ENCODE measurements at places on chromosomes 12 and 14.

DNA sequence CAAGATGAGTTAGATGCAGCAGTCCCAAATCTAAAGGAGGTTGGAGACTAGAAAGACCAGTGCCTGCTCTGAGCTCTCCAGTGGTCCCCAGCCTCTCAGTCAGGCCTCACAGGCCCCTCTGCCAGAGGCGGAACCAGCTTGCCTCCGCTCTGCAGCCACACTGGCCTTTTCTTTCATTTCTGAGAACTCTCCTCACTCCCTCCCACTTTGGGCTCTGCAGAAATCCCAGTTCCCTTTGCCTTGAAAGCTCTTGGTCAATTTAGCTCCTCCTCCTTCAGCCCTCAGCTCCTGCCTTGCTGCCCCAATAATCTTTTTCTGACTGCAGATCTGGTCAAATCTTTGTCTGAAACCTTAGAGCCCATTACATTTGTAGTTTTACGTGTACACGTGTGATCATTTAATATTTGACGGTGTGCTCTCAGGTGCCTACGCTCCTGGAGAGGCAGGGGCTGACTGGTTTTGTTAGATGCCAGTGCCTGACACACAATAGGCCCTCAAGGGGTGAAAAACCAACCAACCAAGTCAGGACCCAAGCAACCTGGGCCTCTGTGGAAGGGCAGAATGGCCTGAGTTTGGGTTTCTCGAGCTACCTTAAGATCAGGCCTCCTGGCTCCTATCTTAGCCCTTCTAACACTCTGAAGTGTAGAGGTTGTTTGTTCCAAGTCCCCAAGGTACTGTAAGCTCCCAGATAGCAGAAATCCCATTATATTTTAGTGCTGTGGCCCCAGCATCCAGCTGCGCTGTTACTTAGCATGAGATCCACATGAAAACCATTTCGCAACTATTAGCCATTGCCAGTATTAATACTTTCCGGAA, 1.1 kb upstream of the NUDT4 start:
- no peak for DNase-seq

DNA sequence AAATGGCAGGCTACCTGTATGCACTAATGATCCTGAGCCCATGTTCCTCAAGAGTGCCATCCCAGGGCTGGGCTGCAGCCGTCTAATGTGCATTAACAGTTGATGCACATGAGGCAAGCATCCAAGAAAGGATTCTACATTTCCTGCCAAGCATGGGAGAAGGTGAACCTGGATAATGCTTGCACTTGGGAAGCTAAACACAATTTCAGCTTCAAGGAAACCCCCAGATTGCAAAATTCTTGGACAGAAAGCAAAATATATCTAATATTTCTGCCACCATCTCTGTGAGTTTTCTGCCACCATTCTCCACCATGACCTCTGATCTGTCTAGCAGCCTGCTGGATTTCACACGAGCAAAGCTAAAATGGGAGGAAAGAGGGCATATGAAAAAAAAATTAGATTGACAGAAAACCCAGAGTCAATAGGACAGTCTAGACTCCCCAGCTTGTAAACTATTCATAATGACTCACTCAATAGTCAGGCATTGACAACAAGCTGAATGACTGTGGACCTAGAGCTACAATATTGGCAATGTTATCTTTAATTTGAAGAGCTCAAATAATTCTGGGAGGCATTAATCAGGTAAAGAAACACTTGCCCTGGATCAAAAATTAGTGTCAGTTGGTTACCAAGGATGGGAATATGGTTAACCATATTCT, 91.9 kb upstream of the BCL2L14 start:
- DNase-seq: no peak

DNA sequence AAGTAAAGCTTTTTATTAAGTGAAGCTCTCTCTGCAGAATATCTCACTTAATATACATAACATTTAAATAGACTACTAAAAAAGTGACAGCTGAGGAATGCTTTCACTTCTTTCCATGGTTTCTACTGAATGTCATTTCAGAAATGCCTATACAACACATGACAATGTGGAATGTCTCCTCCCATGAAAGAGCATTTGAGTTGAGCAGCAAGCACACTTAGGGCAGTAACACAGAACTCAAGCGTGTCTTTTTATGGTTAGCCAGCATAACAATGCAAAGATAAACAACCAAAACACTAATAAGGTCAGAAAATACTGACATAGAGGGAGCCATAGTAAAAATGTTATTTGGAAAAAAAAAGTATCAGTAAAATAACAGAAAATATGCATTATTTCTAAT, 9.4 kb downstream of the PPP1R12A start:
- no peak for DNase-seq

DNA sequence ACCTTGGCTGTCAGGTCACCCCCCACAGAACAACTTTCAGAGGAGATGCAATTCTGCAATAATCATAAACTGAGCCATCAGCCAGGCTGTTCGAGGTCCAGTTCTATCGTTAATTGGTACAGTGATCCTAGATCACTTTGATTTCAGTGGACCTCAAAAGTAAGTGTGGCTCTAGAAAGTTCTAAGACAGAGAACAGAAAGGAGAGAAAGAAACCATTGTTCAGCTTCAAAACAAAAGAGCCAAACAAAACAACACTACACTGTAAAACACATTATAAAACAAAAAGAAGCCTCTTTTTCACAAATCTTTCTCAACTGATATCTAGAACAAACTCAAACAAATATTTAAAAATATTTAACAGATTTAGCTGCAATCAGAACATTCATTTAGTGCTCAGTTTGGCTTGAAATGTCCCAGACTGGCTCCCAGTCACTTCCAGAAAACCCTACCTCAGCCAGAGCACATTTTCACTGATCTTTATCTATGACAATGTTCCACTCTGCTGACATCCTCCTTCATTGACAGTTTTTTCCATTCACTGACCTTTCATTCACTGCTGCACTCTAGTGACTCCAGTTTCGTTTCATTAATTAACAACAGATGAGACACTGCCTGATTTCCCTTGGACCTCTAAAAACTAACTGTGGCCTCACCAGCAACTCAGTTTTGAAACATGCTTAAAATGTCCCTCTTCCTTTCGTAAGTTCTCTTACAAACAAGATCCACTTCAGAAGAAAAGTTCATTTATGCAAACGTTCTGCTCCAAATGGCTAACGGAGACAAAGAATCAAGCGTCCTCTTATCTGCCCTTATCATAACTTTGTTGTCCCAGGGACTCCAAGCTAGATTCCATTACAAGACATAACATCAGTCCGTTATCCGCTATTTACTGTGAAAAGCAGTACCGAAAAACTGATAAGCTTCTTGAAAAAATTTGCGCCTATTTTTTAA, 56.8 kb downstream of the DUSP16 start:
- peak; percentile 54 for DNase-seq

GRCh38 chr14:74582910-74583581, 29.0 kb downstream of the LTBP2 start:
- no peak for DNase-seq

DNA sequence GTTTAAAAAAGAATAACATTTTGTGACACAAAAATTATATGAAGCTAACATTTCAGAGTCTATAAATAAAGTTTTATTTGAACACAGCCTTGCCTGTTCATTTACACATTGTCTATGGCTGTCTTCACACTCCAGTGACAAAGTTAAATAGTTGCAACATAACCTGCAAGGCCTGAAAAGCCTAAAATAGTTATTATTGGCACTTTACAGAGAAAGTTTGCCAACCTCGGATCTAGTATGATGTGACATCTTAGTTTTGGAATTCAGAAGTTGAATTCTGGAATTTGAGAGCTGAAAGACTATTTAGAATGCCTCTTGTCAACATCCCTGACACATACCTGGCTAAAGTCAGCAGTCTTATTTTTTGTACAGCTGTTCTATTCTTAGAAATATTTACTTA, 68.3 kb downstream of the DYRK2 start:
- no peak for DNase-seq

GRCh38 chr14:35879654-35880249, 53.6 kb downstream of the BRMS1L start:
- DNase-seq: no peak

- no peak for DNase-seq
Observed at GRCh38 chr12:47705229-47705565, 633 bp downstream of the RPAP3 start.

- peak; percentile 49 for DNase-seq
Observed at GRCh38 chr14:50978888-50979287, 34.6 kb upstream of the PYGL start.

DNA sequence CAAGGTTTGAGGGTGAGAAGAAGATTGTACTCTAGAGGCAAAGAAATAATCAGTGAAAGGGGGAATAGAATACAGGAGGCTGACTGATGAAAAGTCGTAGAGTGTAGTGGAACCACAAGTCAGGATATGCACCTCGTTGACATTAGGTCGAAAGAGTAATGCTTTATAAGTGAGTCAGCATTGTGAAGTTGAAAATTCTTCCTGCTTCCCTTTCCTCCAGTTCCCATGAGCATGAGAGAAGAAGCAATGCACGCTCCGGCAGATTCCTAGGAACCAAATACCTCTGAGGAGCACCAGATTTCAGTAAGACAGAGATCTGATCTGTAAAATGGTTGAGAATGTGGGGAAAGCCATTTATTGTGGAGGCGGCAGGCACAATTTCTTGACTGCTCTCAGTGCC, 16.5 kb downstream of the CCER1 start:
- DNase-seq: no peak

DNA sequence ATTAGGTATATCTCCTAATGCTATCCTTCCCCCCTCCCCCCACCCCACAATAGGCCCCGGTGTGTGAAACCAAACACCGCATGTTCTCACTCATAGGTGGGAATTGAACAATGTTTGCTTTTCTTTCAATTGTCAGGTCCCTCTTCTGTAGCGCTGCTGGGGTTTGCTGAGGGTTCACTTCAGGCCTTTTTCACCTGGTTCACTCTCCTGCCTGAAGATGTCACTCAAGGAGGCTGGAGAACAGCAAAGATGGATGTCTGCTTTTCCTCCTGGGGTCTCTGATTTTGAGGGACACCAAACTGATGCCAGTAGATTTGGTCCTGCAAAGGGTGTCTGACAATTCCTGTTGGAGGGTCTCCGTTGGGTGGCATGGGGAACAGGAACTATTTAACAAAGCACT, 35.8 kb downstream of the KLRK1 start:
- DNase-seq: no peak

DNA sequence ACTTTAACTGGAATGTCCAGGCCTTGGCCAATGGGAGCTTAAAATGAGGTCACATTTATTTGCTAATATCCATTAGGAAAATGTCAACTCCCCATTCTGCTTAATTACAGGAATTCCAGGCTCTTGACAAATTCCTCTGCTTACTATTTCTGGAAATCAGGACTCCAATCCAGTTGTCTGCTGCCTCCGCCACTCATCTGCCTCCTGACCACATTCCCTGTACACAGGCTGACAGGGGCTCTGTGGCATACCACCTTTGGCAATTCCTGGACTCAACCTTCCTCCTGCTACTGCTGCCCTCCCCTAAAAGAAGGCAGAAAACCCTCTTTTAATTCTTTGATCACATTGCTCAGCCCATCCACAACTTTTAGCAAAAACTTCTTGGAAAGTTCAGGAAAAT, 37.9 kb downstream of the KICS2 start:
- no peak for DNase-seq

- no peak for DNase-seq
Observed at GRCh38 chr12:122029620-122030423, 8.1 kb downstream of the BCL7A start.

GRCh38 chr12:14999021-14999694, 26.3 kb downstream of the PDE6H start:
- no peak for DNase-seq

DNA sequence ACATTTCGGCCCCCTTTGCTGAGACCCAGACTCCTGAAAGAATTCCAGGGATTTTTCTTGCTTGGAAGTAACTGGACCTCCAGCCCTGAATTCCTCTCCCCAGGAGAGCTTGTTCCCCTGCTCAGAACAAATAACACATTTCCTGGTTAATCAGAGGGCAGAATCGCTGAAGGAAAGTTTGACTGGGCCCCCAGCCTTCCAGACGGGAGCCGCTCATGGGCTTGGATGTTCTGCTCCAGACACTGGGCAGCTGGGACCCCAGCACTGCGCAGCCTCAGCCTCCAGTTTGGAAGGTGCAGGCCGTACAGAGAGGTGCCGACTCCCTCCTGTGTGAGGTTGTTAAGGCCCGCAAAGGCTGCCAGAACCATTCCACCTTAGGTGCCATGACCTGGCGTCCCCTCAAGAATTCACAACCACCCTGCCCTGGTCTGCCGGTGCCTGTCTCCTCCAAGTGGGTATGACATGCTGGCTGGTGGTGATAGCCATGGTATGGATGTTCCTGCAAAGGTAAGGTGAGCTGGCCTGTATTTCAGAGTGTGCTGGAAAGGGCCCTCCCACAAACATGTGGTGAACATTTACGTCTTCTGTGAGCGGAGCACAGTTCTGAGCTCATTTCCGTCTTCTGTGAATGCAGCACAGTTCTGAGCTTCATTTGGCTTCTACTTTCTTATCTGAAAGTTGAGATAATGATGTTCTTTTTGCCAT, 5.1 kb upstream of the LTBP2 start:
- no peak for DNase-seq

DNA sequence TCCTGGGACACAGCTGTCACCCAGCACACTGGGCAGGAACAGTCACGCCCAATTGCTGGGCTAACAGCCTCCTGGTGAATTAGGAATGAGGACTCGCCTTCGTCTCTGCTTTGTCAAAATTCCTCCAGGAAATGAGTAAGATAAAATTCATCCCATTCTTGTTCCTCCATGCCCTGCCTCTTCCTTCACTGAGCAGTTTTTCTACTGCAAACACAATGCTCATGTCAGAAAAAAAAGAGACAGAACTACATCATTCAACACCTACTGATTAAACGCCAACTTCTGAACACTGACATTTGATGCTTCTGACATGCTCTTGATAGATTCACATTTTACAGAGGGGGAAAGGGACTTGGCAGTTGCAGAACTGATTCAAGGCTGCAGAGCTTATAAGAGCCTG, 37.5 kb upstream of the DTX1 start:
- DNase-seq: no peak

DNA sequence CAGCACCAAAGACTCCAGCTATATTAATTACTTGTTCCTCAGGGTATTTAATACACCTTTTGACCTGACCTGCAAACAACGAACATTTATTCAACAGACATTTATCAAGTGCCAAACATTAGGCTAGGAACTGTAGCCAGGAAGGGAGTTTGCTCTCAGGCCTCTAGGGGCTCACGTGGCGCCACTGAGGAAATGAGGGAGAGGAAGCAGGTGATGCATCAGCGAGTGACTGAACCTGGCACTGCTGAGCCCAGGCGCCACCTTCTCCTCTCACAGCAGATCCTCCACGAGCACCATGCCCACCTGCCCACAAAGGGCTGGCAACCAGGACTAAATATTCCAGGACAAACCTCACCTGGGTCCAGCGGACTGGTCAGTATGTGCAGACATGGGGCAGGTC, 50.2 kb downstream of the SETD3 start:
- DNase-seq: peak; percentile 17
